Colonic mucosa (tissue), 4 donors: ENCODE measurements at places on chromosomes 11 and 22. TPM values are rescaled to one million over a fixed set of nuclear protein-coding genes. Genes with fewer than 3 reads are reported as not detected.

The INSC gene
- total RNA-seq = 1.6 TPM

The HEPACAM gene
- total RNA-seq = 0.12 TPM

The CCDC15 gene
- total RNA-seq = 2.5 TPM

The PRR5L gene
- 80.9 TPM for total RNA-seq

The TPBGL gene
- total RNA-seq = 0.11 TPM
